ENCODE measurements at places on chromosomes 4 and X.

- DNase-seq, result no peak
Measured at GRCh38 chr4:90061881-90062280, 65.3 kb upstream of the CCSER1 start.

GRCh38 chr4:83115000-83115399 is 471 bp upstream of the PLAC8 start:
- DNase-seq, result no peak

- DNase-seq, result no peak
Measured at GRCh38 chr4:103996064-103996463, 276.3 kb upstream of the TACR3 start.

DNA sequence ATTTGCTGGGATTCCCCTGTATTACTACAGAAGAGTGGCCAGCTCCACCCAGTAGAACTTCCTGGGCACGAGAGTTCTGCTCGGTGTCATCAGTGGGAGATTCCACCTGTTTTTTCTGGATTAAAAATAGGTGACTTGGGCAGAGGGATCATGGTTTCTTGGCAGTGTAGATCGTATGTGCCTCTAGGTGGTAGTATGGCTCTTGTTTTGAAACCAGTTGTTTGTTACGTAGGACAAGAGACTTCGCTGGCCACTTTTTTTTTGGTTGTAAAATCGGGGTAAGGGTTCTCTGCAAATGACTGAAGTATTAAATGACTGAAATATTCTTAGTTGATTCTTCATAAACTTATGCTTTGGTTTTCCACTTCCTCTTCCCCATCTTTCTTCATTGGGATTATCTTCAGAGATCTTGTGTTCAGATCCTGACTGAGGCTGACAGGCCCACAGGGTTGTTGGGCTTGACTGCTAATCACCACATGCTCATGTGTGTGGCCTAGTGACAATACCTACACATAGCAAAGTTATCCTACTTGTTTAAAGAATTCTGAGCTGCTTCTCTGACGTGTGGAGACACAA is 43.8 kb upstream of the WDR1 start:
- no peak for DNase-seq

DNA sequence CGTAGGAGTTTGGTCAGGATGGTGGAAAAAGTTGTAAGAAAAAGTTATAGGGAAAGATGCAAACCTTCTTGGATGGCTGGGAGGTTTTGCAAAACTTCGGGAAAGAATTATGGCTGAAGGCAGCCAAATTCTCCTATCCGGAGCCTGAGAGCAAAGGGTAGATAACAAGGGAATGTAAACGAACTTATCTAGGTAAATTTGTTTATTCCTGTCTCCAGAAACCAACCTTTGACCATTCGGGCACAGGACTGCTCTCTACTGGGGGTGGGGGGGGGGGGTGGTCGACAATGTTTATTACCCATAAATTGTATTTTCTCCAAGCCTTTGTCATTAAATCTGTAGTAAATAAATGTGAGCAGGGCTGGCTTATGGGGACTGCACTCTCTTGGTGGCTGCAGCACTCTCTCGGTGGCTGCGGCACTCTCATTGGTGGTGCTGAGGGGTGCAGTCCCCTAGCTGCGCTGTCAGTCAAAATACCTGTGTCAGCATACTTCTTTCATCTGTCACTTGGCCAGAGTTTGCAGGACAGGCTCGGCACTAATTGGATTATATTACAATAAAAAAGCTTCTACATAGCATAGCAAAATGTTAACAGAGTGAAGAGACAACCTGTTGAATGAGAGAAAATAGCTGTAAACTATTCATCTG is 827.8 kb downstream of the SH3BGRL start:
- no peak for DNase-seq

DNA sequence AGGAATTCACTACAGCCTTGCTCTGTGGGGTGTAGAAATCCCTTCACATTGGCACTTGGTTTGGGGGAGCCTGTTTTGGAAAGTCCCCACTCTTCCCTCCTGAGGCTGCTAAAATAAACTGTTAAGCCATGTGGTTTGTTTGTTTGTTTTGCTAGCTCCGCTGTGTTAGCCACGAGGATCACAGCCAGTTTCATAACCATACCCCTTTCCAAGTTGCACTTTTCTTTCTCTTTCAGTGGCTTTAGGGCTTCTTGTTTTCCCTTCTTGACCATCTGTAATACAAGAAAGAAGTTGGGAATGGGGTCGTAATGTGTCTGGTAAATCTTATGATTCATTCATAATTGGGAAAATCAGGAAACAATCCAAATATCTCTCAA is 24.8 kb upstream of the UXT start:
- no peak for DNase-seq

DNA sequence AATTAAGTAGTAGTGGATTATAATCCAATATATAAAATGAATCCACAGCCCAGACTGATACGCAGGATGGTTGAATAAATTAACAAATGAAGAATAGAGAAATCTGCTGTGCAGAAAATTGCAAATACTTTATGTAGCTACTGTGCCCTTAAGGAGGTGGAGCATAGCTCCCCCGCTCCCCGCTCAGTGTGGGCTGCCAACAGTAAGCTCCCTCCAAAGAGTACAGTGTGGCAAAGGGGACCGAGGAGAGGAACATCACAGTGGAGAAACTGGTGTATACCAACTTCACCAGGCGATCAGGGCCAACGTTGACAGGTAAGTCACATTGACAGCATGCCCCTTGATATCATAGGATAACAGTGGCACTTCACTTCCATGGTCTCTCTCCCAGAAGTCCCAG is 57.9 kb upstream of the CLDN34 start:
- DNase-seq, result no peak

GRCh38 chrX:103124284-103124683 is 31.3 kb upstream of the NXF3 start:
- no peak for DNase-seq

- DNase-seq, result no peak
Measured at GRCh38 chr4:105280338-105281123, 133.9 kb downstream of the TET2 start.

DNA sequence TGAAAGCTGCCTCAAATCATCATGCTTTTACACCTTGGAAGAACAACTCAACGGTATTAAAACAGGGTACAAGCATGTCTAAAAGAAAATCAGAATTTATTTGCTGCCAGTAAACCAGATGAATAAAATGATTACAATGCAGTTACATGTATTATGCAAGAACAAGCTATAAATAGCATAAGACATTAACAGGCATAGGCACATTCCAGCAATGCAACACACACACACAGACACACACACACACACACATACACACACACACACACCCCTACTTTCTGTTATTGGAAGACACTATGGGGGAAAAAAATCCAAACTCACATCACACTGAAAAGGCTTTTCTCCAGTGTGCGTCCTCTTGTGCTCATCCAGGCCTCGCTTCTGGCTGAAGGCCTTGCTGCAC is 212.5 kb downstream of the PRDM5 start:
- no peak for DNase-seq

GRCh38 chrX:78048052-78048451 is 56.0 kb upstream of the PGK1 start:
- DNase-seq, result no peak
